T follicular helper cell (primary cell): ENCODE measurements at places on chromosomes 13 and 19.

DNA sequence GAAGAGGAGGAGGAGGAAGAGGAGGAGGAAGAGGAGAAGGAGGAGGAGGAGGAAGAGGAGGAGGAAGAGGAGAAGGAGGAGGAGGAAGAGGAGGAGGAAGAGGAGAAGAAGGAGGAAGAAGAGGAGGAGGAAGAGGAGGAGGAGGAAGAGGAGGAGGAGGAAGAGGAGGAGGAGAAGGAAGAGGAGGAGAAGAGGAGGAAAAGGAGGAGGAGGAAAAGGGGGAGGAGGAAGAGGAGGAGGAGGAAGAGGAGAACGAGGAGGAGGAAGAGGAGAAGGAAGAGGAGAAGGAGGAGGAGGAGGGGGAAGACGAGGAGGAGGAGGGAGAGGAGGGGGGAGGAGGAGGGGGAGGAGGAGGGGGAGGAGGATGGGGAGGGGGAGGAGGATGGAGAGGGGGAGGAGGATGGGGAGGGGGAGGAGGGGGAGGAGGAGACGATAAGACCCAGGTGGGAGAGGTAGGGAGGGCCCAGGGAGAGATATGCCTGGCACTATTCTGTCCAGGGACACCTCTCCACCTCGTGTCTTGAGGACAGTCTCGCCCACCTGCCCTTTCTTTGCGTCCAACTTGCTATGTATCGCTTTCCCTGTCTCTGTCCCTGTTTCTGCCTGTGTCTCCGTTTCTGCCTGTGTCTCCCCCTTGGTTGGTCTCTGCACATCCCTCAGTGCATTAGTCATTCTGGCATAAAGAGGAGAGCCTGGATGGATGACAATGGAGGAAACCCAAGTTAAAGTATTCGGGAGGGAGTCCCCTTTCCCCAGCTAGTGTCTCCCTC lies 7.1 kb upstream of the KLK5 start:
- DNase-seq: no peak

DNA sequence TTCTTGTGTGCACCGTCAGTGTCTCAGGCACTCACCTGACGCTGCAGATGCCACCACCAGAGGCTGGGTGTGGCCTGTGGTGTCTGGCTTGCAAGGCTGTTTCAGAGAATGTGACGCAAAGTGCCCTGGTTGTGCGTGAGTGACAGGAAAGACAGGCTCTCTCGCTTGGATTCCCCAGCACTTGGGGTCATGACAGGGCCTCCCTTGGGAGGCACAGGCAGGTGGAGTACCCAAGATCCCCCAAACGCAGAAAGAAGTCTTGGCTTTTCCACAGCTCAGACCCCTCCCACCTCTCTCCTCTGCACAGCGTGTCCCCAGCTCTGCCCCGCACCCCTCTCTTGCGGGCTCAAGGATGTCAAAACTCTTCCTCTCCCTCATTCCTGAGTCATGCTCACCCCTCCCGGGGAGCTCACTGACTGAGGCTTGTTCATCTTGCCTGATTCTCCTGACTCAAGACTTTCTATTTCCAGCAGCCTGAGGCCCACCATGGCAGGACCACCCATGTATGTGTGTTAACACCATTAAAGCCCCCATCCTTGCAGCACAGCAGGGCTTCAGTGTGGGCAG lies 21.0 kb downstream of the DHX34 start:
- no peak for DNase-seq

- no peak for DNase-seq
These were observed 43.3 kb downstream of the PTPRS start for GRCh38 chr19:5297272-5297669.

DNA sequence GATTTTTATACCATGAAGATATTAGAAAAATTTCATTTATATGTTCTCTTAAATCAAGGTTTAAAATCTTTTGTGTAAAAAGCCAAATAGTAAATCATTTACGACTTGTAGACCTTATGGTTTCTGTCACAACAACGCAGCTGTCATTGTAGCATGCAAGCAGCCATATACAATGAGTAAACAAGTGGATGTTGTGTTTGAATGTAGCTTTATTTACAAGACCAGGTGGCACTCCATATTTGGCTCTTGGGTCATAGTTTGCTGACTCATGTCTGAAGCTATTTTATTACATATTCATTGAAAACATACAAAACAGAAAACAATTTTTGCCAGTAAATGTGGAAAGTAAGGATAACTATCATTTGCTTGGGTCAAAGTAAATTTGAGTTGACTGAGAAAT lies 930.8 kb downstream of the SLITRK5 start:
- DNase-seq: no peak

DNA sequence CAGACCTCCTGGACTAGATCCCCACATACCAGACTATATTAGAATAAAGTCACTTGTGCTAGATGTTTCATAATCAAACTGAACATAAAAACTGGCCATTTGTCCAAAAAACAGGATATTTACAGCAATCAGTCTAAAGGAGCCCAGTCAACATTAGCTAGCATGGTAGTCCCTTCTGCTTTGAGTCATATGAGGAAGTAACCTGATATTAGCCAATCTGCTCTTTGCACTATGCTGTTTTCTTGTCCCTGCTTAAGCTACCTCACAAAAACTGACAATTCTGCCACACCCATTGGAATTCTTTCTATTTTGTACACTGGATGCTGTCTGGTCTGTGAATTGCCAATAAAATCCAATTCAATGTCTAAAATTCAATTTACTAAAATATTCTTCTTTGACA lies 1824.2 kb downstream of the OLFM4 start:
- no peak for DNase-seq

- DNase-seq: no peak
These were observed 25.2 kb downstream of the ABCC4 start for GRCh38 chr13:95276037-95276505.

- no peak for DNase-seq
These were observed 280.1 kb upstream of the TMTC4 start for GRCh38 chr13:100954430-100955305.

DNA sequence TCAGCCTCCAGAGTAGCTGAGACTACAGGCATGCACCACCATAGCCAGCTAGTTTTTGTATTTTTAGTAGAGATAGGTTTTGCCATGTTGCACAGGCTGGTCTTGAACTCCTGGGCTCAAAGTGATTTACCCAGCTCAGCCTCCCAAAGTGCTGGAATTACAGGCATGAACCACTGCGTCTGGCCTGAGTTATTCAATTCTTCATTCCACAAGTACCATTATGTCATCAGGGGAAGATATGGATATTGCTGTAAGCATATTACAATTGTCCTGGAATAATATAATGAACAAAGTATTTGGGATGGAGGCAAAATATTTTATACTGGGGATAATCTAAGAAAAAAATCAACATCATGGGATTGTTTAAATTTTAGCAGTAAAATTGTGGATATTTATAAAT lies 646.0 kb upstream of the SLITRK6 start:
- DNase-seq: no peak

GRCh38 chr19:46180701-46181387 lies 32.8 kb downstream of the IGFL2 start:
- DNase-seq: no peak

DNA sequence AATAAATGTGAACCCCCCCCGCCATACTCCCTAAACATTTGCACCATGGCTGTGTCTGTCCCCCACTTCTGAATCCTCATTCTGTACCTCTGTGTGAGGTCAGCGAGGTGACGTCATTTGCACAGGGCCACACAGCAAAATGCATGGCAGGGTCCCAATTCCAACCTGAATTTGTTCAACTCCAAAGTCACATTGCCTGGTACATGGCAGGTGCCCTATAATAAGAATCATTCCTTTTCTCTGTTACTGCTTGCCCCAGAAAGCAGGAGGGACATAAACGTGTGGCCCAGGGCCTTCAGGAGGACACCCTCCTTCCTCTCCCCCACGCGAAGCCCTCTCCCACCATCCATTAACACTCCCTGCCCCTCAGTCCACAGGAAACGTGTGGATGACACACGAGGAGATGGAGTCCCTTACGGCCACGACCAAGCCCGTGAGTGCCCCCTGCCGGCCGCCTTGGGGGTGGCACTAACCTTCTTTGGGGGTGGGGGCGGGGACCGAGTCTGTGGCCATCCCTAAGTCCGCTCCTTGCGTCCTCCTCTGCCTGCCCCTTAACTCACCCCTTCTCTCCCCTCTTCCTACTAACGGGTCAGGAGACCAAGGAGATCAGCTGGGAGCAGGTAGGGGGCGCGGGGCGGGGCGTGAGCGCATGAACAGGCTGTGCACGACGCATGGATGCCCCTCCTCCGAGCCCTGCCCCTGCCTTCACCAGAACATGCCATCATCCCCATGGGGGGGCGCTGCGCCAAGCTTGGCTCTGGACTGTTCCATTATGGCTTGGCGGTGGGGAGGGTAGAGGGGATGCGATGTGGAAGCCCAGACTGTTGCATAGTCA lies 9.4 kb downstream of the HRC start:
- peak; percentile 67 for DNase-seq

GRCh38 chr13:109408591-109409382 lies 377.6 kb downstream of the IRS2 start:
- DNase-seq: no peak

- peak; percentile 63 for DNase-seq
These were observed 24.6 kb upstream of the BCL3 start for GRCh38 chr19:44723952-44724319.

DNA sequence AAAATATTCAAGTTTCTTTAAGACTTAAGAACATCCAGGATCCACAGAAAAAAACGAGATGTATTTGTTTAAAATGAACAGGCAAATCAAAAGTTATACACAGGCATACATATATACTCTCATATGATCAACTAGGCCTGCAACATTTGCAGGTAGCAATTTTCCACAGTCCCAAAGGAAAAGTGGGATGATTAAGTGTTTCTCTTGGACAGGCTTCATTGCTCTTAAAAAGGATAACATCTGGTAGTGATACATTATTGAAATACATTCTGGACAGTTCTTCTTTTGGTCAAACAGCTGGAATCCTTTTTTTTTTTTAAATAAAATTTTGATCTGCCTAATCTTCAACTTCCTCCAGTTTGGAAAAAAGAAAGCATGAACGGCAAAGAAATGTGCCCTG lies 114.8 kb upstream of the TDRD3 start:
- DNase-seq: no peak

GRCh38 chr13:114151031-114151430 lies 18.6 kb upstream of the RASA3 start:
- DNase-seq: no peak

DNA sequence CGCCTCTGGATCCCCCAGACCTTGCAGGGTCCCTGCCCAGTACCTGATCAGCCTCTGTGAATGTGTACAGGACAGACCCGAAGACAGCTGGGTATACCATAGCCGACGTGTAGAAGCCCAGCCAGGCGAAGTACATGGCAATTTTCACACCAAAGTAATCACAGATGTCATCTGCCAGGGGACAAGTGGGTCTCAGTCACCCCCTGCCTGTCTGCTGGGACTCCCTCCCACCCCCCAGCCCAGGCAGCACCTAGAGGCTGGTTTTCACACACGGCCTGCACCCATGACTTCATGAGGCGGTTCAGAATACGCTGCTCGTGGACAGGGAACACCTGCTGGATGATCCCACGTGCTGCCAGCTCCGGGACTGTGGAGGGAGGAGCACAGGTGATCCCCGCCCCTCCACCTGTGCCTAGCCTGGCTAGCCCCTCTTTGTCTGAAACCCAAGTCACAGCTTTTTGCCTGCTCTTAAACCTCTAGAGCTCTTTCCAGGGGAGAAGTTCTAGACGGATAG lies 3.6 kb downstream of the ANO8 start:
- DNase-seq: no peak

- no peak for DNase-seq
These were observed 44.9 kb upstream of the USPL1 start for GRCh38 chr13:30572859-30573275.

GRCh38 chr19:20060282-20060681 lies 17.5 kb upstream of the ZNF90 start:
- DNase-seq: no peak

- no peak for DNase-seq
These were observed 190.3 kb downstream of the STK24 start for GRCh38 chr13:98386637-98387036.
